NCI-H2227 treated with DMSO at 0.1 percent for 48 hours (cell line): ENCODE measurements at places on chromosomes 12 and 14.
A peak's percentile ranks its signal among the peaks of the same experiment; 100 is the strongest.

DNA sequence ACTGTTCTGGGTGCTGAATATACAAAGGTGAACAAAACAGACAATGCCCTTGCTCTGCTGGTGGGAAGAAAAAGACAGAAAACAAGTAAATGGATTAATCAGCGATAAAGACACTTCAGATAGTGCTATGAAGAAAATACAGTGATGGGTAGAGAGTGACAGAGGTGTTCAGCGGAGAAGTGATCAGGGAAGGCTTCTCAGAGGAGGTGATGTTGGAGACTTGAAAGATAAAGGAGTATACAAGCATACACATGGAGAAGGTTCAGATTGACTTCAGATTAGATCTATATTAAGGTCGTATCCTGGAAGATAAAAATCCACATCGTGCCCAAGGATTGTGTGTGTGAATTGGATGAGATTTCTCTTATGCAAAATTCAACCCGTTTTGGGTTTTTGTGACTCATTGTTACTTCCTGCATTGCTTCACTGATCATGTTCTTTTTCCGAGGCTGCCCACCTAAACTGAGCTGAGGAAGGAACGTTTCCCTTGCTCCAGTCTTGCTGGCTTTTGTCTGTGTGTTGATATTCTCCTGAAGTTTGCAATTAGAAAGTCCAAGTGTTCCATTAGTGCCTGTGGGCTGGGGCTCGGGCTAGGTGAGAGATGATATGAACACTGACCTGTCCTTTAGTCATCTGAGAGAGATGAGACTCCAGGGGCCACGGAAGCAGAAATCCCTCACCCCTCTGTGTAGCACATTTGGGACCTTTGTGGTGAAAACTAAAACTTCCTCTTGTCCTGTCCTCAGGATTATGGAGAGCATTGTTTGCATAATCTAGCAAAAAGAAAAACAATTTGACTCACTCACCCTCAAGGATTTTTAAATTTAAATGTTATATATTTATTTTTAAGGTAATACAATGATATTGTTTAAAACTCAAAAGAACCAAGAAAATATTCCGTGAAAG lies 27.6 kb downstream of the PLXNC1 start:
- no peak for DNase-seq

DNA sequence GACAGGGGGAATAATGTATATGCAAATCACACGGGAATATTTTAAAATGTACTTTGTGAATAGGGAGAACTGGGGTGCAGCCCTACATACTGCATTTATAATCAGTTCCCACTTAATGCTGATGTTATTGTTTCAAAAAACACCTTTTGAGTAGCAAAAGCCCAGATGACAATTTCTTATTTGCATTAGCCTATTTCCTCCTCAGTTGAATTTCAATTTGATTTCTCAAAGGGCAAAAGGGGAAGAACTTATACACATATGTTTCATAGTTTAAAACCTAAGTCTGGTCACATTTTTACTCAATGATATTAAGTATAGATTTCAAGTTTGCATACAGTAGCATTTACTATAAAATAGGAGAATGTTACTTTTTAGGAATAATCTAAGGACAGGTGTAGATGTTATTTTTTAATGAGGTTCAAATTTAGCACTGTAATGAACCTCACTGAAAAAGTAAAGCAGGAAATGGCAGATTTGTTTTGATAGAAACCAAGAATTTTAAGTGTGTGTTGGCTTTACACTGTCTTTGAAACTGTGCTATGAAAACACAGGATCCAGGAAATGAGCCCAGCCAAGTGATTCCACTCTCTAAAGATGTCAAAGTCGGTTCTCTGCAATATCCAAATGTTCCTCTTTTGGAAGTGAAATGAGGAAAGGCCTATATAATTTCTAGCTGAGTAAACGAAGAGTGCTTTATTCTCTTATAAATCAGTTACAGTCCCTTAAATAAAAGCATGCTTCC lies 367.4 kb downstream of the BTG1 start:
- DNase-seq: no peak

DNA sequence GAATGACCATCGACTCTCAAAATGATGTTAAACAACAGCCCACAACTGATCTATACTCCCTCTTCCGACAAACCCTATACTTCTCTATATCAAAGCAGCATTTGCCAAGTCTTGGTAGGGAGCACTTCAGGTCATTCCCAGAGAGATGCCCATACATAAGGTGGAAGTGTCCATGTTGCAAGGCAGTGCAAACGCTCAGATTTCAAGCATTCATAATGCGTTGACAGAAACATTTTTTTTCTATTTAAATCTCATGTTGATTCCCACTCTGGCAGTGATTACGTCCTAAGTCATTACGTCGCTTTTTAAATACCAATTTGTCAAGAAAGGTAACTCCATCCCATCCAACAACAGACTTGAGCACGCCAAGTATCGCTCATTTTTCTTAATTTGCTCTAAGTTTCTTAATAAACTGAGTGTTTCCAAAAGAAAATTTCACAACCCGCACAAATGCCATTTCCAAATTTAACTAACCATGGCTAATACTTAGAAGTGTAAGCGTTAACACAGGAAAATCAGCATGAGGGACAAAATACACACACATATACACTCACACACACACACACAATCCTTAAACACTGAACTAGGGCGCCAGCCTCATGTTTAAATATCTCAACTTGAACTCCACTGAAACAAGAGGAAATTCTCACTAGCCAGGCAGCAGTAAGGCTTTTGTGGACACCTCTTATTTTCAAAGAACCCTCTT lies 1.1 kb downstream of the GXYLT1 start:
- peak; percentile 11 for DNase-seq

DNA sequence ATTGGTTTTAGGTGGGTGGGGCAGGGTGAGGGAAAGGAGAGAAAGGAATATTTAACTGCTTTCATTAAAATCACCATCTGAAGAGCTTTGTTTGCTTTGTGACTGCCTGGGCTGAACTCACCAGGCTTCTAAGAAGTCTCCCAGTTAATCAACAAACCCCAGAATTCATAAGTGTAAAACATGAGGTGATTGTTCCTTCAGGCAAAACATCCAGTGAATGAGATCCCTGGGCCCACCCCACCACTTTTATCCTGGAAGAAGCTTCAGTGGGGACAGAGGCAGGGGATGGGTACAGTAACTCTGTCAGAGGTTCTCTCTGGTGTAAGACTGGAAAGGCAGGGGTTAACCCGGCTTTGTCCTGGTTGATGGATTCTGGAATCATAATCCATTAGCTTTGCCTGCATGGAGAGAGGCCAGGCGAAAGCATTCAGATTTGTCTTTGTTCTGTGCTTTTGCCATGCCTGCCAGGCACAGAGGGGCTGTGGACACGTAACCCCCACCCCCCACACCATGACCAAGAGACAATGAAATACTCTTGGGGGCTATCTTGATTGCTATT lies 16.7 kb downstream of the PDE1B start:
- no peak for DNase-seq

DNA sequence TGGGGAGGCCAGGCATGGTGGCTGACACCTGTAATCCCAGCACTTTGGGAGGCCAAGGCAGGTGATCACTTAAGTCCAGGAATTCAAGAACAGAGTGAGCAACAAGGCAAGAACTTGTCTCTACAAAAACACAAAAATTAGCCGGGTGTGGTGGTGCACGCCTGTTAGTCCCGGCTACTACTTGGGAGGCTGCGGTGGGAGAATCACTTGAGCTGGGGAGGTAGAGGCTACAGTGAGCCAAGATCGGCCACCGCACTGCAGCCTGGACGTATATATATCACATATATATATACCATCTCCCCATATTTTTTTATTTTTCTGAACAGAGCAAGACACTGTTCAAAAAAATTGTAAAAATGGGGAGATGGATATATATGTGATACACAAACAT lies 19.5 kb downstream of the CKAP4 start:
- DNase-seq: no peak

DNA sequence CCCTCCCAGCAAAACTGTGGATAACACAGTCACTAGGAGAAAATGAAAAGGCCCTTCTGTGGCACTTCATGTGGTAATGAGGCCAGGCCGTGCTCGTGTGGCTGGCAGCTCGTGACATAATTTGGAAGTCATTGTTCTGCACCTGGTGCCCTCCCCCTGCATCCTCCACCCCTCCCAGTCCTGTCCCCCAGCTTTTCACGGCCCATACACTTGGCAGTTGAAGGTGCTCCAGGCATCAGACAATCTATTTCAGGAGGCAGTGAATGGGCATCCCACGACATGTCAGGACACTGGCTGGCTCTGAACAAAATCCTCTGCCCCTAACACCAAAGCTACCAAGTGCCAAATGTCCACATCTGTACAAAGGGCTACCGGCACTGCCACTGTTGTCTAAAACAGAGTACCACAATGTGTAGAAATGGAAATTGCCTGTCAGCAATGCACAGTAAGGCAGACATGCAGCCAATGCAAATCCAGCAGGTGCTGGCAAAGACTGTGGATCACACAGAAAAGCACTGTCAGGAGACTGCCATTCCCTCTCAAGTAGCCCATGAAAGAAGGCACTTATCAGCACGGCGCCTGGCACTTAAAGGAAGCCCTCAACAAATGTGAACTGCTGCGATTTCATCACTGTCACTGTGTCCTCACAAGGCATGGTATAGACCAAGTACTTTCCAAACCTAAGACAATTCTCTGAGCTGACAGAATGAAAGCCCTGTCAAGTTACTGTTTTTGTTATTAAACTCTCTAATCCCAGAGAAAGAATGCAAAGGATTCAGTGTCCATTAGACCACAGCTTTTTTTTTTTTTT lies 39.1 kb downstream of the CORO1C start:
- peak; percentile 47 for DNase-seq

DNA sequence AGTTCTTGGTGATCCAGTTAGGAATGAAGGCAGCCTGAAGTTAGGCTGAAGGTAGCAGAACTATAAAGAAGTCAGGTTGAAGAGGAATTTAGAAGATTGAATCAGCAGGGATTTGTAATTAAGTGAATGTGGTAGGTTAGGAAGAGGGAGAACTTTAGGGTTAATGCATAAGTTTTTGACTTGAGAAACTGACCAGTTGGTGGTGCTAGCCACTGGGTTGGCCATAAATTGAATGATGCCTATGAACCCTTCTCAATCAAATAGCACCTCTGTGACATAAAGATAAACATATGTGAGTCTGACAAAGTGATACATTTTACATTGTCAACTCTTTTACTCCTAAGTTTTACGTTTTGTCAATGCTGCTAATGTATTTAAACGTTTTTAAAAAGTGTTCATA lies 290.6 kb upstream of the NAV3 start:
- DNase-seq: no peak

GRCh38 chr12:107090711-107091110 lies 2.6 kb downstream of the CRY1 start:
- no peak for DNase-seq

DNA sequence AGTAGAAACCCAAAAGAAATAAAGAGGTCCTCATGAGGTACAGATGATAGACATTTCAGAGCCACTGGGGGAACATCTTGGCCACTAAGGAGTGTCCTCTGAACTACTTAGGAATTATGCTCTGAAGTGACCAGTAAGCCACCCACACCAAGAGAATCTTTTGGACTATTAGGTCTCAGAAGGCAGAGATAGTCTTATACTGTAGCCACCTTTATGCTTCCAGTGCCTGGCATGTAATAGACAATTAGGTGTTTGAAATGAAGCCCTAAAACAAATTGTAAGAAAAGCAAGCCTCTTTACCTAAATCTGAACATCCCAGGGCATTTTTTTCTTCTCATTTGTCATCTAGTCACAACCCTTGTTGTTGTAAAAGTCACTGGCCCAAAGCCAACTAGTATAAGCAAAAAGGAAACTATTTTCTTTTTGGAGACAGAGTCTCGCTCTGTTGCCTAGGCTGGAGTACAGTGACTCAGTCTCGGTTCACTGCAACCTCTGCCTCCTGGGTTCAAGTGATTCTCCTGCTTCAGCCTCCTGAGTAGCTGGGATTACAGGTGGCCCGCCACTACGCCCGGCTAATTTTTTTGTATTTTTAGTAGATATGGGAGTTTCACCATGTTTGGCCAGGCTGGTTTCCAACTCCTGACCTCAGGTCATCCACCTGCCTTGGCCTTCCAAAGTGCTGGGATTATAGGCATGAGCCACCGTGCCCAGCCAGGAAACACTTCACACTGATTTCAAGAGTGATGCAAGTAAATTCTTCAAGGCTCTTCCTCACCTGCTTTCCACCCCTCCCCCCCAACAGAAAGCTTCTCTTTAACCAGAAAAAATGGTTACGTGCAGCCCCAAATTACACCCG lies 11.1 kb downstream of the PLEKHA5 start:
- DNase-seq: no peak

DNA sequence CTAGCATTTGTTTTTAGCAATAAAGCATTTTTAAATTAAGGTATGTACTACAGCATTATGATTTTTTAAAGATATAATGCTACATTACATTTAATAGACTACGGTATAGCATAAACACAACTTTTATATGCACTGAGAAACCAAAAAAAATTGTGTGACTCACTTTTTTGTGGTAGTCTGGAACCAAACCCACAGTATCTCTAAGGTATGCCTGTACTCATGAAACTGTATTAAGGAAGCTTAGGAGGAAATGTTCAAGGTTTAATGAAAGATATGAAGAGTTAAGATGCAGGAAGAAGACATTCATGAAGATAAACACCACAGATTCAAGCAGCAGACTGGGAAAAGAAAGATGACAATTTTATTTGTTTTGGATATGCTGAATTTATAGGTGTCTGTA lies 51.7 kb downstream of the PPP1R12A start:
- DNase-seq: no peak

- DNase-seq: no peak
These were observed 69.2 kb downstream of the STAB2 start for GRCh38 chr12:103656291-103656690.

DNA sequence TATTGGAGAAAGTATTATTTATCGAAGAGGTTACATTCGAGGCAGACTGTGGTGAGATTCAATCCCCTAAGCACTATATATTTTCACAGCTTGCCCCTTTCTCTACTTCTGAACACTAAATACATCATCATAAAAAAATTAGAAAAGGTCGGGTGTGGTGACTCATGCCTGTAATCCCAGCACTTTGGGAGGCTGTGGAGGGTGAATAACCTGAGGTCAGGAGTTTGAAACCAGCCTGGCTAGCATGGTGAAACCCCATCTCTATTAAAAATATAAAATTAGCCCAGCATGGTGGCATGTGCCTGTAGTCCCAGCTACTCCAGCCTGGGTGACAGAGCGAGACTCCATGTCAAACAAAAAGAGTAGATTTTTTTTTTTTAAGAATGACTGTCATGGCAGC lies 70.6 kb upstream of the MYF6 start:
- no peak for DNase-seq

DNA sequence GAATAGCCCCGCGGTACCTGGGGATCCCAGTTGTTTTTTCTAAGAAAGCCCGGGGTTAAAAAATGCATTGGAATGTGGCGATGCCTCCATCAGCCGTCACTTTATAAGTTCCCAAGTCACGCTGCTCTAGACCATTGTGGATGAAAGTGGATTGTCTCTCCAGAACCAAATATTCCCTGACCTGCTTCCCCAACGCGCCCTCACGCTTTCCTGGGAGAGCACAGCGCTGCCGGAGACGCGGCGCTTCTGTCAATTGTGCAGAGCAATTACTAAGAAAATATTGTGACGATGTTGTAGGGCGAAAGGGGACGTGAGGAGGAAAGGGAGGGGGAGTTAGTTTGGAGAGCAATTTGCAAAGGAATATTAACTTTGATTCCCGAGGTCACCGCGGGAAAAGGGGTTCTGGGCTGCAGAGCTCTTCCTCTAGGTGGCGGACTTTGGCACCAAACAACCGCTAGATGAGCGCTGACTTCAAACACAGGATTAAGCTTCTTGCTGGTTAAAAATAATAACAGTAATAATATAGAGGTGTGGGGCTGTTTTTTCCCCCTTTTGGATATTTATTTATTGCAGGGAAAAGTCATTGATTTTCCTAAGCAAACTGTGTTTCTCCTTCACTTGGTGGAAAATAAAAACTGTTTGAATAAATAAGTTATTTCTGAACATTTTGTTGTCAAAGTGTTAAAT lies 9.6 kb upstream of the FOXG1 start:
- DNase-seq: no peak
